Upper lobe of left lung (tissue), 6 donors: ENCODE measurements at places on chromosomes 1 and 21. TPM values are rescaled to one million over a fixed set of nuclear protein-coding genes. Genes with fewer than 3 reads are reported as not detected.

CNR2 gene
- total RNA-seq = 0.59 TPM

A3GALT2 gene
- total RNA-seq = 0.79 TPM

CLCA4 gene
- total RNA-seq = not detected

ZBTB37 gene
- 17.8 TPM for total RNA-seq

NSL1 gene
- total RNA-seq = 34.3 TPM

SLAMF9 gene
- total RNA-seq = not detected

CCDC17 gene
- 11.7 TPM for total RNA-seq

DNA sequence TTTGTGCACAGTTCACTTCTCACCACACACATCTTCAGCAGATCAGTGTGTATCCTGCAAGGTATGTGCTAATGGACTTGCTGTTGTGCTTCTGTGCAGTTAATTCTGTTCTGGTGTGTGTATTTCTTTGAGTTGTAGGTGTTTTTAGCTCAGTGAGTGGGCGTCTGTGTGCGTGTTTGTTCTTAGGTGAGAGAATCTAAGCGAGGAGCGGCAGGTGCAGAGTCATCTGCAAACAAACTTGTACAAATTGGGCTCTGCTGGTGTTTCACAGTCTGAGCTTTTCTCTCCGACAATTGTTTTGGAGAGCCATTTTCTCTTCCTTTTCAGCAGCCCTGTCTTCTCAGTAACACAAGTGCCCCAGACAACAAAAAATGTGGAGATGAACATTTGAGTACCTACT is 43.6 kb downstream of the ACP6 start:
- H3K4me3 ChIP-seq = no peak overlapping the region
- no peaks in the 10 kb centered on the region for H3K27me3 ChIP-seq
- H3K4me1 ChIP-seq = no peaks in the 10 kb centered on the region
- DNase-seq = no peak

DNA sequence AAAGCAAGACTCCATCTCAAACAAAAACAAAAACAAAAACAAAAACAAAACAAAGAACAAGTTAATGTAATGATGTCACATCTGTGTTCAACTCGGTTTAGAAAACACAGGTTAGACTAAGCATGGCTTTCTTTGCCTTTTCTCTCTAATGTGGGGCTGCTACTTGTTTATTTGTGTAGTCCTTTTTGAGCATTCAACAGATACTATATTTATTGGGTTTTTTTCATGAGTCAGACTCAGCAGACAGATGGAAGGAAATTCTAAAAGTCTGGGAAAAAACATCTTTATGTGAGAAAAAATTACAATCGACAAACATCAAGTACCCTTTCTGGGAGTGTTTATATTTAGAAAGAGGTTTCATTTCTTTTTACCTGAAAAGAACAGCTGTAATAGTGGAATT is 22.3 kb upstream of the OTUD3 start:
- H3K4me3 ChIP-seq = no peak overlapping the region
- no peaks in the 10 kb centered on the region for H3K27me3 ChIP-seq
- H3K27ac ChIP-seq = no peak overlapping the region
- H3K4me1 ChIP-seq = no peaks in the 10 kb centered on the region
- no peak for DNase-seq
- H3K36me3 ChIP-seq = no peaks in the 10 kb centered on the region

- H3K4me1 ChIP-seq = no peaks in the 10 kb centered on the region
- H3K36me3 ChIP-seq = no peaks in the 10 kb centered on the region
- H3K4me3 ChIP-seq = no peak overlapping the region
These were observed 251.9 kb downstream of the RGS7 start for GRCh38 chr1:241105147-241105546.

DNA sequence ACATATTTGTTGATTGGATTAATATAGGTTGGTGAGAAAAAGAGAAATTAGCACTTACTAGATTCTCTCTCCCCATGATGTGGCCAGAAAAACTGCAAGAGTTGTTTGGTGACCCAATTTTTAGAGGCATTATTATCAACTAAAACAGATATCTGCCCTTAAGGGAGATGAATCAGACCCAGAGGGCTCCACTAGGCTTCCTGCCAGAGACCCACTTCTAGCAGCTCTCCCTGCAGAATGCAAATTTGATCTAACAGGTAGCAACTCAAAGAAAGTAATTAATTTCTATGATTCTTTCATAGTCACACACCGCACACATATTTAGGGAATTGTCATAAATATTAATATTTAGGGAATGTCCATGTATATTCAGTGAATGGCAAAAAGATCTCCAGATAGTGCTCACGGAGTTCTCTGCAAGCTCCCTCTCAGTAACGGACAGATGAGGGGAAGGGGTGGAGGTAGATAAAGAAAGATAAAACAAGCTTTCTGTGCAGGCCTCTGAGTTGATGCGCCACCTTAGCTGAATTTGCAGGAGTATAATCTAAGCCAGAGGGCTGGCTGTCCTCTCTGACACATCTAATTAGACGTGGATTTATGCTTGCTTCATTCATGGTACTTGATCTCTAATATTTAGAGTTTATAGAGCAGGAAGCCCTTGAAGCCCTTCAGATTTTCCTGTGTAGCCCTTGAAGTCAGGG is 84.1 kb upstream of the CCDC190 start:
- no peaks in the 10 kb centered on the region for H3K36me3 ChIP-seq
- DNase-seq = no peak
- H3K27ac ChIP-seq = no peak overlapping the region
- H3K4me1 ChIP-seq = no peaks in the 10 kb centered on the region
- no peaks in the 10 kb centered on the region for H3K27me3 ChIP-seq
- H3K4me3 ChIP-seq = no peak overlapping the region

DNA sequence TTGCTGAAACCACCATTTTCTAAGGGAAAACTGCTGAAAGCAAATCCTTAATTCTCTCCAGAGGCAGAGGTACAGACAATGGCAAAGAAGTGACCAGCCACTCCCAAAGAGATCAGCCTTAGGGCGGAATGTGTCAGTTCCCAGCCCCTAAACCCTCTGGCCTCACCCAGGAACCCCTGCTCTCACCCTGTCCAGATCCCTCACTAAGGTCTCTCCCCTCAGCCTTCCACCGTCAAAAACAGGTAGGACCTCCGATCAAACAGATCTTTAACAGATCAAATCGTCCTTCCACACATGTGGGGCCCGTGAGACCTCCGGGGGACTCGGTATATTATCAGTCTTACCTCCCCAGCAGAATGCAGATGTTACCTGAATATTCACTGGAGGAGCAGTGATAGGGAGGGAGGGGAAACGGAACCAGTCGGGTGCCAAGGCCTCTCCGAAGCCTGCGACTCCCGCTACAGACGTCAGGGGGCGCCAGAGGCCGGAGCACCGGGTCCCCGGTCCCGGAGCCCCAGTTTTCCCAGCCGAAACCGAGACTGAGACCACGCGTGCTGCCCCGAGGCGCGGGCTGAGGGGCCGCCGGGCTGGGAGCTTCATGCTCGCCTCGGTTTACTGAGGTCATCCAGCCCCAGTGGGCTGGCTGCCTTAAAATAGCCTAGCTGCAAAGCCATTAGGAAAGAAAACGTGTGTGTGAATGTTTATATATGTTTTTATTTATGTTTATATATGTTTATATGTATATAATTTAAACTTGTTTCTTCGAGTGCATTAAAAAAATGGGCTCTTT is 23.6 kb downstream of the GPA33 start:
- no peaks in the 10 kb centered on the region for H3K27me3 ChIP-seq
- no peaks in the 10 kb centered on the region for H3K36me3 ChIP-seq
- peak; percentile 82 for DNase-seq
- peak overlapping the region; percentile 31 for H3K4me3 ChIP-seq

DNA sequence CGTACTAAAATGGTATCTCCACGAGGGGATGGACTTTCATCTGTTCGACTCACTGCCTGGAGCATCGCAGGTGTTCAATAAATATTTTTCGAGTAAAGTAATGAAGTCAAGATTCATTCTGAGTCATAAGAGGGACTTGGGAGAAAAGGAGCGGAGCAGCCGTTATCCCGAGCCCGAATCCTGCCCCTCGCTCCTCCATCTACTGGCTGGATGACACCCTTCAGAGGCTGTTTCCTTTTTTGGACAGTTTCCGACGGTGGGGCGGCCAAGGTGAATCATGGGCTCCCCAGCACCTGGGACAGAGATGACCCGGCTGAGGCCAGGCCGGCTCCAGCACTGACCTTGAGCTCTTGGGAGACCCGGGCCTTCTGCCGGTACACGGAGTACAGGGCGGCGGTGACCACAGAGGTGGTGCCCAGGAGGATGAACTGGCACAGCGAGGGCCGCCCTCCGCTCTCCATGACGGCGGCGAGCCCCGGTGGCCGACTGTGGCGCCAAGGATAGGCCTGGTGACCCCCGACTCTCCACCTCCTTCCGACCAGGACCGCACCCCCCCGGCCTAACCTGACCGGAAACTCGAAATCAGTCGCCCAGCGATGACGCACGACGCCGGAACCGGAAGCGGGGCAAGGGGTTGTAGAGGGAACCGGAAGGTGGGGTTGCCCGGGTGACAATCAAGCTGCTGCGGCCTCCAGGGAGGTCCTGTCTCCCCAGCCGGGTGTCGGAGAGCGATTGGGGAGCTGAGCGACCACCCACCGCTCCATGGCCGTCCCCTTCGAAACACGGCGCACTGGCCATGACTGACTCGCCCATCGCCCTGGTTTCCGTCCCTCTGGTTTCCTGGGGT is at the start of gene MUL1:
TSS of gene MUL1 (minus strand) at position 588 of the 847 bp plus-strand sequence. CDS start at position 461, 127 bp downstream.
- peak; percentile 92 for DNase-seq
- no peaks in the 10 kb centered on the region for H3K27me3 ChIP-seq
- peak within 1 kb of the TSS; percentile 83 for H3K27ac ChIP-seq
- peaks cover 29% of the 10 kb centered on the region for H3K4me1 ChIP-seq
- H3K36me3 ChIP-seq = peaks cover 9% of the 10 kb centered on the region

DNA sequence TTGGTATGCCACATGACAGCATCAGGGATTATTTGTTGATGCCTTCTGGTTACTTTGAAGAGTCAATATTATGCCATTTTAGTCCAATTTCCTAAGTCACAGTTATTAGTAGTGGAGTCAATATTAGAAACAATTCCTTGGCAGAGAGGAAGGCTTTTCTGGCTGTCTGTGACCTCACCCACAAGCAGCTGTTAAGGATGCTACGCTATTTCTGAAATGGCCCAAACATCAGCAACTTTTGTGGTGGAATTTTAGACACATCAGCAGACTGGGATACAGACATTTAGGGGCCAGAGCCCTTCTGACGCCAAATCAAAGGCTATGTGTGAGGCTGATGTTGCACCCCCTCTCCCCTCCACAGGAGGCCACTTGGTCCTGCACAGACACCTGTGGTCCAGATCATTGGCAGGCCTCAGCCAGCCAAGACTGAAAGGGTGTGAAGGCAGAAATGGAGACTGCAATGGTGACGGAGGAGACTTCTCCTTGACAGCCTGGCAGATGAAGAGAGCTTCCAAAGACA is 9.2 kb upstream of the RXRG start:
- no peak overlapping the region for H3K27ac ChIP-seq
- H3K36me3 ChIP-seq = no peaks in the 10 kb centered on the region
- H3K4me1 ChIP-seq = no peaks in the 10 kb centered on the region

DNA sequence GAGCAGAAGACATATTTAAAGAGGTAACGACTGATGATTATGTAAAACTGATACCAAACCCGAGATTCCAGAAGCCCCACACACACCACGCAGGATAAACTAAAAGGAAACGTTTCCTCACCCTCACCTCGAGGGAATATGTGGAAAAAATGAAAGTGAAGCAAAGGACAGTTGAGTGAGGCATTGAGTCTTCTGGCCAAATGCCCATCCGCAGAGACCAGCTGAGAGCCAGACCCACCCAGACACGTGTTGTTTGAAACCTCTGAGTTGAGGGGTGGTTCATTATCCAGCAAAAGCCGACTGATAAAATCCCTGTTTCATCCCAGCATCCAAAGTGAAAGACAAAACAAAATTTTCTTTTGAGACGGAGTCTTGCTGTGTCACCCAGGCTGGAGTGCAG is 29.6 kb upstream of the PCBP3 start:
- H3K27me3 ChIP-seq = no peaks in the 10 kb centered on the region
- H3K4me1 ChIP-seq = no peaks in the 10 kb centered on the region
- H3K36me3 ChIP-seq = no peaks in the 10 kb centered on the region
- no peak for DNase-seq

- no peaks in the 10 kb centered on the region for H3K4me1 ChIP-seq
- no peak overlapping the region for H3K4me3 ChIP-seq
- H3K27me3 ChIP-seq = no peaks in the 10 kb centered on the region
- no peak overlapping the region for H3K27ac ChIP-seq
- DNase-seq = no peak
These were observed 121.1 kb upstream of the SYT6 start for GRCh38 chr1:114274621-114275317.

DNA sequence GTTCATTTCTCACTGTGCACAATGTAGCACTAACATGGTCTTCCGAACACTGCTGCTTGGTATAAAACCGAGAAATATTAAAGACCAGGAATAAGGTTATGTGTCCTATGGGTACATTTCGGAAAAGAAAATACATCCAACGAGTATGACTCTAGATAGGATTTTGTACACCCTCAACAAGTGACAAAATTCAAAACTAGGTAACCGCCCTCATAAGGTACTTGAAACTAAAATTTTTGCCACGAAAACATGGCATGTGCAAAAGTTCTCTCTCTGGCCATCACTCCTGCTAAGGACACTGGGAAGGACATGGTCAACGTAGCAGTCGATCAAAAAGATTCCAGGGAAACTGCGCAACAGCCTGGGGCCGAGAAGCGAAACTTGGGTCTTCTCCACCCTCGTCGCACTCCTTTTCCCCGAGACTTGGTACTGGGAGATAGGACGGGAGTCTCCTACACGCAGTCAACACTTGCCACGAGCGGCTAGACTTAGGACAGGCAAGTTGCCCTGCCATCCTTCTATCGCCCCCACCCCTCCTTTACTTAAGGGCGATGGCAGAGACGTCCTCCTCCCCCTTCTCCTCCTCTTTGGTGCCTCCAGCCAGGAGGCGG is 338 bp upstream of the TOR1AIP1 start:
- H3K27me3 ChIP-seq = no peaks in the 10 kb centered on the region
- H3K4me3 ChIP-seq = peak overlapping the region; percentile 78
- peaks cover 46% of the 10 kb centered on the region for H3K4me1 ChIP-seq
- DNase-seq = peak; percentile 89
- peaks cover 2% of the 10 kb centered on the region for H3K36me3 ChIP-seq

- no peaks in the 10 kb centered on the region for H3K36me3 ChIP-seq
- H3K27ac ChIP-seq = no peak overlapping the region
- H3K27me3 ChIP-seq = no peaks in the 10 kb centered on the region
- DNase-seq = no peak
- no peaks in the 10 kb centered on the region for H3K4me1 ChIP-seq
These were observed 334.9 kb upstream of the AJAP1 start for GRCh38 chr1:4319496-4319895.
